ENCODE measurements at places on chromosomes 7 and 10.
A peak's percentile ranks its signal among the peaks of the same experiment; 100 is the strongest.

- DNase-seq: no peak
Measured at GRCh38 chr7:121530227-121531174, 134.4 kb upstream of the FAM3C start.

GRCh38 chr7:37732253-37732652 is 48.7 kb downstream of the GPR141 start:
- peak; percentile 27 for DNase-seq

DNA sequence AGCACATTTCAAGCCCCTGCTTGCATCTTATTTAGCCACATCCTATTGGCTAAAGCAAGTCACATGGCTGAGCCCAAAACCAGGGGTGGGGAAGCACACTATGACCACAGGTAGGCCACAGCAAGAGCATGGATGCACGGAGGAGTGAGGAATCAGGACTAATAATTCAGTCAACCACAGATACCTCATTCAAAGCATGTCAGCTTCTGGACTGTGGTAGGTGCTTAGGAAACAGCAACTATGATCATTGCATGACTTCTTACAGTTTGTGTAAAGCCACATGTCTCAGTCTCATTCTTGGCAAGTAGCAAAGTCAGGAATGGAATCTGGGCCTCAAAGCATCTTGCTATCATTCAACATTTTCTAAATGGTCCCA is 79.0 kb upstream of the EMX2 start:
- DNase-seq: no peak

DNA sequence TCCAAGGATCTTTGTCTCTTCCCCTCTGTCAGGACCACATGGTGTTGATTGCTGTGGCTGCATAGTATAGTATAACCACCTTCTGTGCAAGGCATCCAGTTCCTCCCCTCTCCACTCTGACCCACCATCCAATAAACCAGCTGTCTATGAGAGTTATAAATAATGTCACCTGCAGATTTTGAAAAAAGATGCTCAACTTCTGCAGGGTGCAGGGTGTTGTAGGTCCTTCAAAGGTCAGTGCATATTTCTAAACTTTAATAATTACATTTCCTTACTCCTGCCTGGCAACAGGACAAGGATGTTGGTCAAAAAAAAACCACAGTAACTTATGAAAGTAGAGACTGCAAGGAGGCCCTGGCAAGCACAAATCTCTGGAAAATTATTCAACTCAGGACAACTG is 166.2 kb downstream of the PKD1L1 start:
- no peak for DNase-seq

- DNase-seq: no peak
Measured at GRCh38 chr10:12777840-12778585, 223.5 kb downstream of the CCDC3 start.

- peak; percentile 6 for DNase-seq
Measured at GRCh38 chr7:134943785-134944400, 42.4 kb upstream of the AGBL3 start.

- DNase-seq: peak; percentile 26
Measured at GRCh38 chr10:59907918-59908807, 1.8 kb upstream of the CCDC6 start.

DNA sequence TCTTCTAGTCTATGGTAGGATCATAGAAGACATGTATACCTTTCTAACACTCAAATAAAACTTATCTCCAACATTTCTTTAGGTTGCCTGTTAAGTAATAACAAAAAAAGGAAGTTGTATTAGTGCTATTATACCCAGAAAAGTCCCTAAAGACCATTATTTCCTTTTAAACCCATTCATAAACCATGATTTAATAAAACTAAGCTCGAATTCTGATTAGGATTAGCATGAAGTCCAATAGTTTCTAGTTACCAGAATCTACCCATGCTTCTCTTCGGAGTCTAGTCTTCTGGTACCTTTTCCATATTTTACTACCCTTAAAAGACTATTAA is 62.7 kb downstream of the USP6NL start:
- DNase-seq: no peak

- DNase-seq: no peak
Measured at GRCh38 chr7:5773661-5774086, 7.8 kb downstream of the RNF216 start.

DNA sequence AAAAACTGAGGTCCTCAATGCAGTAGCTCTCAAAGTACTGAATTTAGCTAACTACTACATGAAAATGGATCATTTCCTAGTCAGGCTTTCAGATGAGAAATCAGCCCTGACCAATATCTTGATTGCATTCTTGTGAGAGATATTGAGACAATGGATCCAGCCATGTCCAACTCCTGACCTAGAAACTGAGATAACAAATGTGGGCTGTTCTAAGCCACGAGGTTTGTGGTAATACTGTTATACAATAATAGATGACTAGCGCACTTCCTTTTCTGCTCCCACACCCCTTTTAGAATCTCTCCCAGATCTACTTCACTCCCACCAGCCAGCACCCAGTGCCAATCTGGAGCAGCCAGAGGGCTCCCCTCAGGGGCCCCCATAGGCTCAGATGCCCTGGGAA is 209.3 kb upstream of the KMT2E start:
- DNase-seq: no peak

Measured in memory B cell (primary cell).